ENCODE measurements at places on chromosomes 4 and X.

- DNase-seq: no peak
These were observed 594.6 kb downstream of the IL15 start for GRCh38 chr4:142230991-142231390.

GRCh38 chr4:69874507-69874906 is 14.6 kb upstream of the SULT1E1 start:
- no peak for DNase-seq

GRCh38 chr4:26058537-26058936 is 144.5 kb downstream of the SMIM20 start:
- peak; percentile 89 for DNase-seq

GRCh38 chrX:19513383-19513782 is 1.9 kb downstream of the MAP3K15 start:
- peak; percentile 1 for DNase-seq

DNA sequence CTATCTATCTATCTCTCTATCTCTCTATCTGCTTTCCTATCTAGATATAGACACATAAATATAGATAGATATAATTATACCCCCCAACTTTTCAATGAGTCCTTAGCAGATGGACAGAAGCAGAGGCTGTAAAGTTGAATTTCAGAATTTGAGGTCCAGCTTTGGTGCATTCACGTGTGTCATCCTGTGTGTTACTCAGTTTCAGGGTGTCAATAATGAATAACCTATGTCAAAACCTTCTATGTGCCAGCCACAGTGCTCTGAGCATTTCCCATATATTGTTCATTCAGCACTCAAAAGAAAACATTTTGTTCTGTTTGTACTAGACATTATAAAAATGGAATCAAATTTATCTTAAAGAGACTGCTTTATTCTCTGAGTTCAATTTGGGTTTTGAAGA is 310.0 kb downstream of the ARHGAP24 start:
- no peak for DNase-seq

- no peak for DNase-seq
These were observed 148.4 kb upstream of the SFRP2 start for GRCh38 chr4:153937289-153937688.

- peak; percentile 52 for DNase-seq
These were observed 330.4 kb downstream of the GBA3 start for GRCh38 chr4:23023121-23023520.

DNA sequence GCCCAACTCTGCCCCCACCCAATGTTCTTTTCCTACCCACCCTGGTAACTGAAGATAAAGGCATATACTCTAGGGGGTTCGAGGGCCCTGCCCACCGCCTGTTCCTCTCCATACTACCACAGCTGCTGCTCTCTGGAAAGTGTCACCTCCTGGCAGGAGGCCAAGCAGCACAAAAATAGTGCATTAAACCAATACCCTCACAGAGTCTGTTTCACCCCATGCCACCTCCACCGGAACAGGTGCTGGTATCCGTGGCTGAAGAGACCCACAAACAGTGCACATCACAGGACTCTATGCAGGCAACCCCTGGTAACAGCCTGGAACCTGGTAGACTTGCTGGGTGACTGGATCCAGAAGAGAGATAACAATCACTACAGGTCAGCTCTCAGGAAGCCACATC is 85.1 kb upstream of the CTSO start:
- DNase-seq: no peak

GRCh38 chr4:189202182-189202868 is 738.3 kb upstream of the FRG1 start:
- DNase-seq: peak; percentile 59

GRCh38 chrX:70970482-70970995 is 39.6 kb upstream of the SLC7A3 start:
- peak; percentile 33 for DNase-seq

DNA sequence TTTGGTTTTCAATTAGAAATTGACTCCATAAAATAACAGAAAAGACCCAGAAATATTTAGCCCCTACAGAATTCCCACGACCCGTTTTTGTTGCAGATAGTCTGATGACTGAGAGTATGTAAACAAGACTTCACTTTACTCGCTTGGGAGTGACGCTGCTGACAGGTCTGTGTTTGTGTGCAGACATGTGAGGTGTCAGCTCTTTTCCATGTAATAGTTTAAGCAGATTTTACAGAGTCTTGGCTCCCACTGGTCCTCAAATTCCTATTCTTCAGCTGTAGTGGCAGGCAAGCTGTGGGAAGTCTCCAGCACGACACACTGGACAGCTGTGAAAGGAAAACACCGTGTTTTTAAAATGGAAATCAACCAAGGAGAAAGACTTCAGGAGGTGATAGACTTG is 455.7 kb downstream of the GABRG1 start:
- DNase-seq: no peak

GRCh38 chrX:144627947-144628346 is 619.4 kb upstream of the SPANXN1 start:
- DNase-seq: peak; percentile 29

GRCh38 chr4:173231916-173232315 is 63.3 kb downstream of the GALNT7 start:
- peak; percentile 17 for DNase-seq

DNA sequence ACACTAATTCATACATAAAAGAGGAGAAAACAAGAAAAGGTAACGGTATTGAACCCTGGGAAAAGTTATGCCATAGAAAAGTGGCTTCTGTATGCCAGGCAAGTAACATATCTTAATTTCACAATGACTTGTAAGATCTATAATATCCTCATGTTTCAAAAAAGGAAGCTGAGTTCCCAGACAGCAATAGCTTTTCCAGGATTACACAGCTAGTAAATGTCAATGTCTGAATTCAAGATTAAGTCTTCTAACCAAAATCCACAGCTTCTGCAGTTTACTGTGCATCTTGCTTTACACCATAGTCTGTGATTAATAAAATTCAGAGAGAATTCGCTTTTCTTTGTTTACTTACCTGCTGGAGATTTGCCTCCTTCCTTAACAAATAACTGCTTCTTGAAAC is 55.8 kb upstream of the GAB1 start:
- DNase-seq: no peak

GRCh38 chrX:65667157-65667502 is 324 bp upstream of the MSN start:
- no peak for DNase-seq

- no peak for DNase-seq
These were observed 34.4 kb downstream of the KIF4A start for GRCh38 chrX:70324326-70324725.

DNA sequence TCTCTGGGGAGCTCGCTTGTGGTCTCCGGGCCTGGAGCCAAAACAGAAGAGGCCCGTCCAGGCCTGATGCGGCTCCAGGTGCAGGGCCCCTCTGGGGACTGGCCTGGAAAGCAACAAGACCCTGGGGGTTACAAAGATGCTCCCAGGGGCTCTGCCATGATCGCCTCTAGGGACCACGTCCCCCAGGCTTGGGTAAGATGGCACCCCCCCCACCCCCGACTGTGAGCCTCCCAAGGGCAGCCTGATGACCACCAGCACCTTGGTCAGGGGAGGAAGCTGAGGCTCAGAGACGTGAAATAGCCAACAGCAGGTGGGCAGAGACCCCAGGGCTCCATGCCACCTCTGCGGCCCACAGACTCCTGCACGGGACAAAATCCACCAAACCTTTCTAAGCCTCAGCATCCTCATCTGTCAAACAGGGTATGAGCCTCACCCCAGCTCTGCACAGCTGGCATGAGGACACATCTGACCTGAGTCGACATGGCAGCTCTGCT is 25.4 kb downstream of the C4orf50 start:
- DNase-seq: no peak

- no peak for DNase-seq
These were observed at the start of gene DAPP1 for GRCh38 chr4:99816545-99817308. Gene DAPP1 (plus strand): TSS chr4:99816827. CDS start chr4:99816914, 87 bp downstream.

DNA sequence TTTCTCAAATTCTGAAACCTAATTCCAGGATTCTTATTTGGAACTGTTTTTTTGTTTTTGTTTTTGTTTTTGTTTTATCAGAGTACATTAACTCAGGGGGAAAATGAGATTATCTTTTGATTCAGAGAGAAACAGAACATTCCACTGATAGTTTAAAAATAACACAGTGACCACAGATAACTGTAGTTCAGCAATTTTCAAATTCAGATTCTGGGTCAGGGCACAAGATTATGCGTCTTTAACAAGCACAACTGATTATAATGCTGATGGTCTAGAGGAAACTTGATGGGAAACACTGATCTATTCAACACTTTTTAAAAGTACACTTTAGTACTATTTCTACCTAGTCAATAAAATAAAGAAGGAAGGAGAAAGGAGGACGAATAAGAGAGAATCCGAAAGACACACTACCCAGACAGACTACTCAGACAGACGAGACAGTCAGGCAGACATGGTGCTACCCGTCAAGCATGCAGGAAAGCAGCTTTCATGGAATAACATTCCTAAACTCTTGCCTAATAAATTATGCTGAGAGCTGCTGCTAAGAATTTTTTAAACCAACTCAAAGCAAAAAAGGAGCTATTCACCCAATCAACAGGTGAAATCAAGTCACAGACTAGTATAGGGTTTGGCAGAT is 59.0 kb downstream of the APBB2 start:
- peak; percentile 68 for DNase-seq

DNA sequence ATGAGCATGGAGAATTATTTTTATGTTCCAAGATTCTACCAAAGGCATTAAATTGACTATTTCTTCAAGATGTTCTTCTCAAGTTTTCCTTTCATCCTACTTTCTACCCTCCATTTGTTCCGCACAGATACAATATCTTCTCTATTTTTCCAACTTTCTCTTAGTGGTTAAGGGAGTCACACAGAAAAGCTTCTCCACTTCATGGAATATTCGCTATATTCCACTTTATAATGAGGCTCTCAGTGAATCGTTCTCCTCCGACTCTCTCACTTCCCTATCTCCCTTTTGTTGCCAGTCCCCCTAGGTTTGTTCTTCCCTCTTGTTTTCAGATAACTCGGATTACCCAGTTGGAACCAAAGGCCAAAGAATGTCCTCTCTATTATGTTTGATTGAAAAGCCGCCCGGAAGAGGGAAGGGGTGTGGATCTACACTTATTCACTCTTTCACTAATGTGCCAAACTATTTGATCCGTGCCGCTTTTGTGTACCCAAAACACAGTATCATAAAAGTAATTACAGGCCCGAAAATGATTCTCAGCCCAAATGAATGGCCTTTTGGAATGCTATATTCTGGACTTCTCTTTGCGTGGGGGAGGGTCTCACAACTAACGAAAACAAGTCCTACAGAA is 1.2 kb downstream of the SH3D19 start:
- DNase-seq: no peak

GRCh38 chr4:98969878-98970785 is 25.4 kb upstream of the METAP1 start:
- no peak for DNase-seq

- DNase-seq: no peak
These were observed 70.6 kb downstream of the MGST2 start for GRCh38 chr4:139736274-139736660.

DNA sequence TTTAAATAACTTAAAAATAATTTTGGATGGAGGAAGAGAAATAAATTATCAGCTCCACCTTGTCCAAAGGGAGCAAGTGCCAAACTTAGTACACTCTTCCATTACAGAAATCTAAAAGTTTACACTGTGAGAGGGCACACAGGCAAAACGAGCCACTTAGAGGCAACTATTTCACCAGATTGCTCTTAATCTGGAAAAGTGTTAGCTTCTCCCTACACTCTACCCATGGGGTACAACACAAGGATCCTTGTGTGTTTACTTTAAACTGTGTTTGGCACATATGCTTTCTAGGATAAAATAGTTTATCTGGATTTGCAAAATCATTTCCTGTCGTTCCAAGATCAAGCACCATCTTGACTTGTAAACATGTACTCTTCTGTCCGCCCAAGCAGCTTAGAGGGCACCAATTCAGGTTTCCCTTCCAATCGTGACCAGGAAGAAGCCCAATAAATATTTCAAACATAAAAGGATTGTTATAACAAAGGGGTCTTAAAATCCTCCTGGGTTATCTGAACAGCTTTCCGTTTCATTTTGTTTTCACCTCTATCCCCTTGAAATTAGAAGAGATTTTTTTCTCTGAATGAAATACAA is 29.0 kb upstream of the KDR start:
- no peak for DNase-seq

All from RPMI7951 (cell line).